K562 (cell line): ENCODE measurements at places on chromosomes 7 and 10.

- no peak for DNase-seq
These were observed 316.1 kb downstream of the SFMBT2 start for GRCh38 chr10:7094781-7095180.

DNA sequence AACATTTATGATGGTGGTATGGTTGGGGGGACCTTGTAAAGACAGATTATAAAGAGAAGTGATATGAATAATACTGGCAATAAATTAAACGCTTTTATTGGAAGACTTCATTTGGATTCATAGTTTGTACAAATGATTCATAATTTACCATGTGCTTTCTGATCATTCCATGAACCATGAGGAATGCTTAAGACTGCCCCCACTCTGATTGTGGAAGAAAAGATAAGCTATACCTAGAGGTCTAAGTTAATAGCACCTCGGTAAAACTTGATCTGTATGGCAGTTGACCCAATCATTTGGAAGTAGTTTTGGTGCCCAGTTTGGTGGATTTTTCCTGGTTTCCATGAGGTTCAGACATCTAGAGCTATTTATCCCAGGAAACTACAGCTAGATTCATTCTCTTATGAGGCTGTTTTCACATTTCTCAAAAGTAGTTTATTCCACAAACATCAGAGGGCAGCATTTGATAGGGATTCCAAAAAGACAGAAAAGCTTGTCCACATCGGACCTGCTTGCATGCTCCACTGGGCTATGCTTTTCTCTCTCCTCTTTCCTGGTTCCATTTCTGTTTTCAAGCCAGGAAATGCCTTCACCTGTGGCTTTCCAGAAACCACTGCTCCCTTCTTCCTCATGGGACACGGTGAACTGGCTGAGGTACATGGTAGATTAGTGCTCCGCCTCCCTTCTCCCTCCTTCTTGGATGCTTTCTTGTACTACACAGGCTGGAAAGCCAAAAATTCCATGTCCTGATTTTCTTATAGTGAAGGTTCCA is 29.2 kb downstream of the TFAM start:
- DNase-seq: no peak

GRCh38 chr7:148866362-148866761 is 17.7 kb downstream of the EZH2 start:
- no peak for DNase-seq

GRCh38 chr7:156895024-156895780 is 2.2 kb upstream of the LMBR1 start:
- DNase-seq: peak; percentile 47

GRCh38 chr10:106410331-106410730 is 754.2 kb downstream of the SORCS1 start:
- DNase-seq: no peak
